ENCODE measurements at places on chromosomes 6 and 20. TPM values are rescaled to one million over a fixed set of nuclear protein-coding genes. Genes with fewer than 3 reads are reported as not detected.

The PRDM1 gene
- total RNA-seq, result 12.4 TPM

- no peaks in the 10 kb centered on the region for H3K27me3 ChIP-seq
- H3K36me3 ChIP-seq, result no peaks in the 10 kb centered on the region
- no peak for DNase-seq
- no peak overlapping the region for H3K27ac ChIP-seq
Observed at GRCh38 chr20:59458645-59459044, 145.7 kb upstream of the PHACTR3 start.

- DNase-seq, result no peak
- H3K4me1 ChIP-seq, result peaks cover 2% of the 10 kb centered on the region
- H3K27me3 ChIP-seq, result peaks cover 82% of the 10 kb centered on the region
- H3K4me3 ChIP-seq, result no peak overlapping the region
- H3K27ac ChIP-seq, result no peak overlapping the region
Observed at GRCh38 chr20:56928007-56928406, 298.9 kb downstream of the TFAP2C start.

DNA sequence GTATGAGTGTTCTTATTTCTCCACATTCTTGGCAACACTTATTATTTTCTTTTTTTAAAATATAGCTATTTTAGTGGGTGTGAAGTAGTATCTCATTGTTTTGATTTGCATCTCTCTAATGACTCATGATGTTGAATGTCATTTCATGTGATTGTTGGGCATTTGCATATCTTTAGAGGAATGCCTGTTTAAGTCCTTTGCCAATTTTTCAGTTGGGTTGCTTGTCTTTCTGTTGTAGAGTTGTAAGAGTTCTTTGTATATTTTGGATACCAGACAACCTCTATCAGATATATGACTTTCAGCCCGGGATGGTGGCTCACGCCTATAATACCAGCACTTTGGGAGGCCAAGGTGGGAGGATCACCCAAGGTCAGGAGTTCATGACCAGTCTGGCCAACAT lies 5.1 kb upstream of the POPDC3 start:
- no peak overlapping the region for H3K4me3 ChIP-seq
- H3K36me3 ChIP-seq, result no peaks in the 10 kb centered on the region
- no peak for DNase-seq
- no peak overlapping the region for H3K27ac ChIP-seq
- no peaks in the 10 kb centered on the region for H3K4me1 ChIP-seq

- DNase-seq, result no peak
- H3K27me3 ChIP-seq, result no peaks in the 10 kb centered on the region
- H3K27ac ChIP-seq, result no peak overlapping the region
- no peaks in the 10 kb centered on the region for H3K4me1 ChIP-seq
Observed at GRCh38 chr20:62675156-62675876, 33.0 kb downstream of the SLCO4A1 start.

DNA sequence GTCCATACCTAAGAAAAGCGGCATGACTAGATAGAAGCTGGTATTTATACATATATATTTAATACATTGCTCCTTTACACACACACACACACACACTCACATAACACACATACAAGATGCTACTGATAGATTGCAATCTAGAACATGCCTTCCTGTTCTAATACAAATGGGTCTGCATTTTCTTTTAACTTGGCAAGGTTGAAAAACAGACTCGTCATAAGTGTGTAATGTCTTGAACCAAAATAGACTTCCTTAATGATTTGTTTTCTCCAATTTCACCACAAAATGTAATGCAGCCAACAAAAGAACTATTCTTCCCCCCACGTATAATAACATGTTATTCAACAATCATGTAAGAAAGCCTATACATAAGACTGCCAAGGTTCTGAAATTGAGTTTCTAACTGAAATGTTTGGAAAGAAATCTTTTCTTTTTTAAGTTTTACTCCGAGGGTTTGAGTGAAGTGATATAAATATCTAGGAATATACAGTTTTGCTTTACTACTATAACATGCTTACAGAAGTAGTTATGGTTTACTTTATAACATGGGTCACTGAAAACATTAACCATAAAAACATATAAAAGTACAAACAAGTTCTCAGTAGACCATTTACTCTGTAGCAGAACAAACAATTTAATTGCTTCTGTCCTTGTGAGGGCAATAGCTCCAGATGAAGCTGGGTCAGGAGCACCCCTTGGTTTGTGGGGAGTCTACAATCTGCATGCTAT lies 207.5 kb downstream of the FOXC1 start:
- no peaks in the 10 kb centered on the region for H3K27me3 ChIP-seq
- H3K4me3 ChIP-seq, result no peak overlapping the region
- H3K27ac ChIP-seq, result no peak overlapping the region
- DNase-seq, result no peak
- no peaks in the 10 kb centered on the region for H3K36me3 ChIP-seq

DNA sequence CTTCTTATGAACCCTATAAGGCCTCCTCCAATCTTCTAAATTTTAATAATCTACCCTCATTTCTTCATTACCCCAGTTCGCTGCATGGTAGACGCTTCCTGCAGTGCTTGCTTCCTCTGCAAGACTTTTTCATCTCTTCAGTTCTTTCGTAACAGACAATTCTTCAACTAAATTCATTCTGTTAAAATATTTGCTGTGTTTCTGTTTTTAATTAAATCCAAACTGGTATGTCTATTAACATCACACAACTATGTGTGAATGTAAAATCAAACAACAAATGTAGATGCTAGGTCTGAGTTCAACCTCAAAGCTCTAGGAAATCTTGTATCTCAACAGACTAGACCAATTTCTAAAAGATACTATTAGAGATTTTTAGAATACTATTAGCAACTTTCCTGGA lies 199.3 kb downstream of the RNGTT start:
- no peaks in the 10 kb centered on the region for H3K36me3 ChIP-seq
- no peaks in the 10 kb centered on the region for H3K4me1 ChIP-seq
- DNase-seq, result no peak
- H3K27me3 ChIP-seq, result no peaks in the 10 kb centered on the region
- no peak overlapping the region for H3K27ac ChIP-seq
- H3K4me3 ChIP-seq, result no peak overlapping the region

The VNN1 gene
- total RNA-seq, result 3.1 TPM

DNA sequence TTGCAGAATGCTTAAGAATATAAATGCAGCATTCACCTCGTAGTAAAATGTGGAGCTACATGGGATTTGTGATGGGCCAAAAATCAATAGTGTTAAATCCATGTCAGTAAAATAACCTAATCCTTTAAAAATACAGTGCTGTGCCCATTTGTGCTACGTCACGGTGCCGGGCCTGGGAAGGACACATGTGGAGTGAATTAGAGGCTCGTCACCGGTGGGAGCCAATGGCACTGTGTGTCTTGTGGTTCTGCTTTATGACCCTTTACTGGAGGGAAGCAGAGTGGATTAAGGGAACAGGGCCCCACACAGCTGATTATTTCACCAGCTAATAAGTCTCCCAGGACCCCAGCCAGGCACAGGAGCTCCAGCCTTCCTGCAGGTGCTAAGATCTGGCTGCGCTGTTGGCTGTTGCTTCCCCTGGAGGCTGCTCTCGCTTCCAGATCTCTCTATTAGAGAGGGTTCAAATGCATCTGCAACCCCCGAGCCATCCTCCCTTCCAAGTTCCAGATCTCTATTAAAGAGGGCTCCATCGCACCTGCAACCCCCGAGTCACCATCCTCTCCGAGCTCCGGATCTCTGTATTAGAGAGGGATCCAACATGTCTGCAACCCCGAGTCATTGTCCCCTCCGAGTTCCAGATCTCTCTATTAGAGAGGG lies 405.8 kb downstream of the CDH4 start:
- no peak overlapping the region for H3K4me3 ChIP-seq
- DNase-seq, result no peak
- H3K27me3 ChIP-seq, result no peaks in the 10 kb centered on the region
- no peak overlapping the region for H3K27ac ChIP-seq

The BPIFB4 gene
- not detected for total RNA-seq

- DNase-seq, result no peak
- no peak overlapping the region for H3K27ac ChIP-seq
- H3K27me3 ChIP-seq, result no peaks in the 10 kb centered on the region
- no peak overlapping the region for H3K4me3 ChIP-seq
Observed at GRCh38 chr20:7171911-7172310, 404.4 kb downstream of the BMP2 start.

- H3K36me3 ChIP-seq, result no peaks in the 10 kb centered on the region
- no peak overlapping the region for H3K27ac ChIP-seq
- no peak overlapping the region for H3K4me3 ChIP-seq
- no peak for DNase-seq
Observed at GRCh38 chr20:48146877-48147276, 361.6 kb upstream of the SULF2 start.

Data from lung (tissue), 17 donors.